ENCODE measurements at places on chromosomes 7 and 10. TPM values are rescaled to one million over a fixed set of nuclear protein-coding genes. Genes with fewer than 3 reads are reported as not detected.

The PGAM2 gene
- not detected for polyA plus RNA-seq

The SAP25 gene
- 0.21 TPM for polyA plus RNA-seq

The KIF11 gene
- polyA plus RNA-seq = 1.5 TPM

The CDH23 gene
- 0.01 TPM for polyA plus RNA-seq

The OR2A42 gene
- polyA plus RNA-seq = not detected

The GRM3 gene
- not detected for polyA plus RNA-seq

The NANOS1 gene
- polyA plus RNA-seq = 2.1 TPM

The ING3 gene
- 9.0 TPM for polyA plus RNA-seq

The SPDYE6 gene
- polyA plus RNA-seq = not detected

The SLC29A4 gene
- polyA plus RNA-seq = 0.43 TPM

The ACTR3C gene
- 1.3 TPM for polyA plus RNA-seq

The CCL26 gene
- polyA plus RNA-seq = 0.20 TPM

The AHR gene
- polyA plus RNA-seq = 7.7 TPM

The SFTPA1 gene
- not detected for polyA plus RNA-seq

The AKR1C8 gene
- polyA plus RNA-seq = not detected

The IFIT1B gene
- not detected for polyA plus RNA-seq

The EPHA1 gene
- polyA plus RNA-seq = 37.1 TPM

The ANKRD30A gene
- not detected for polyA plus RNA-seq

The CYP2C19 gene
- polyA plus RNA-seq = not detected

The TMEM184A gene
- polyA plus RNA-seq = 15.6 TPM

The CHST3 gene
- 12.0 TPM for polyA plus RNA-seq

The HTR7 gene
- 12.7 TPM for polyA plus RNA-seq

The PNLIPRP1 gene
- polyA plus RNA-seq = not detected

The CPVL gene
- 9.8 TPM for polyA plus RNA-seq

The ATOH7 gene
- polyA plus RNA-seq = 0.04 TPM

The LYZL1 gene
- polyA plus RNA-seq = not detected

The ETV1 gene
- 5.0 TPM for polyA plus RNA-seq

The CD36 gene
- polyA plus RNA-seq = 0.59 TPM

The PRKG1 gene
- polyA plus RNA-seq = 0.30 TPM

The GIMAP7 gene
- not detected for polyA plus RNA-seq

The TAS2R5 gene
- polyA plus RNA-seq = 2.0 TPM

The FAM25G gene
- 10.6 TPM for polyA plus RNA-seq

The TACC2 gene
- polyA plus RNA-seq = 6.8 TPM

The TMEM213 gene
- polyA plus RNA-seq = not detected

The CPXM2 gene
- polyA plus RNA-seq = 0.03 TPM

The PDE1C gene
- polyA plus RNA-seq = 0.61 TPM

The CYP2W1 gene
- 0.05 TPM for polyA plus RNA-seq

The SH2B2 gene
- polyA plus RNA-seq = 0.59 TPM

The ZNF518A gene
- 10.0 TPM for polyA plus RNA-seq

The HBP1 gene
- 36.3 TPM for polyA plus RNA-seq

The MYL7 gene
- polyA plus RNA-seq = 2.9 TPM

The VSTM2A gene
- polyA plus RNA-seq = not detected

The TAS2R4 gene
- polyA plus RNA-seq = 0.24 TPM

All from keratinocyte (primary cell).